ENCODE measurements at places on chromosomes 3 and 15.

- DNase-seq: no peak
Measured at GRCh38 chr15:68410466-68411342, 21.3 kb downstream of the ITGA11 start.

DNA sequence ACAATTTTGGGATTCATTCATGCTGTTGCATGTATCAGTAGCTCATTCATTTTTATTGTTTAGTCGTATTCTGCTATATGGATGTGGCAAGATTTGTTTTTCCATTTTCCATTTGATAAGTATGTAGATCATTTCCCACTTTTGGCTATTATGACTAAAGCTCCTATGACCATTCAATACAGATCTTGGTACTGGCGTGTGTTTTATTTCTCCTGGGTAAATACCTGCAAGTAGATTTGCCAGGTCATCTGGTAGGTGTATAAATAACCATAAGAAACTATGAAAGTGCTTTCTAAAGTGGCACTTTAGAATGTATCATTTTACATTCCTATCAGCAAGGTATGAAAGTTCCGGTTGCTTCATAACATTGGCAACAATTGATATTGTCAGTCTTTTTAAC lies 124.6 kb downstream of the TNIK start:
- DNase-seq: no peak

DNA sequence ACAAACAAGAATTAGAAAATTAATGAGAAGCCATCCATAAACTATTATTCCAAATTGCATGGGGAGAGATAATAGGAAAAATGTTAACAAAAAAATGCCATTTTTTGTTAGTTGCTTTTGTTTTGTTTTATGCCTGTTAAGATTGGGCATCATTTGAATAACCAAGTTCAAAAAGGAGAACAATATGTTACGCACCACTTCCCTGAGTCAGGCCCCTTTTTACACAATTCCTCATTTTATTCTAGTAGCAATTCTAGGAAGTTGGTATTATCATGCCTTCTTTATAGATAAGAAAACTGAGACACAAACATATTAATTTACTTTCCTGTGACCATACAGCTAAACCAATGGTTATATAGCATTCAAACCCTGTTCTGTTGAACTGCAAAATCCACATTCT lies 736.9 kb upstream of the CCDC54 start:
- no peak for DNase-seq

GRCh38 chr15:98387866-98388265 lies 260.5 kb upstream of the IGF1R start:
- no peak for DNase-seq

DNA sequence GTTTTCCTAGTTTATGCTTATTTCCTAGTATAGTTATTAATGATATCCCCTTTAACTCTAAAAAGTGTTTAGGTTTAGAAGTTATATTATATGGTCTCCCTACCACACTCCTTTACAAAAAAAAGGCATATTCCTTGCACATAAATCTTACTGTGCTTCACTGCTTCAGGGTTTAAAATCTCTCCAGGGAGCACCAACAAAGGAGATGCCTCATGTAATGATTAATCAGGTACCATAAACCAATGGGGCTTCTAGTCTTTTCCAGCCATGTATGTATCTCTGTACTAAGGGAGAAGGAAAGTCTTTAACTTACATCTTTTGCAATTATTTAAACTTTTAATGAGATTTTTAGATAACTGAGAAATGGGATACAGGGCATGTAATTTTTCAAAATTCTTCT lies 91.5 kb upstream of the RBMS3 start:
- no peak for DNase-seq

DNA sequence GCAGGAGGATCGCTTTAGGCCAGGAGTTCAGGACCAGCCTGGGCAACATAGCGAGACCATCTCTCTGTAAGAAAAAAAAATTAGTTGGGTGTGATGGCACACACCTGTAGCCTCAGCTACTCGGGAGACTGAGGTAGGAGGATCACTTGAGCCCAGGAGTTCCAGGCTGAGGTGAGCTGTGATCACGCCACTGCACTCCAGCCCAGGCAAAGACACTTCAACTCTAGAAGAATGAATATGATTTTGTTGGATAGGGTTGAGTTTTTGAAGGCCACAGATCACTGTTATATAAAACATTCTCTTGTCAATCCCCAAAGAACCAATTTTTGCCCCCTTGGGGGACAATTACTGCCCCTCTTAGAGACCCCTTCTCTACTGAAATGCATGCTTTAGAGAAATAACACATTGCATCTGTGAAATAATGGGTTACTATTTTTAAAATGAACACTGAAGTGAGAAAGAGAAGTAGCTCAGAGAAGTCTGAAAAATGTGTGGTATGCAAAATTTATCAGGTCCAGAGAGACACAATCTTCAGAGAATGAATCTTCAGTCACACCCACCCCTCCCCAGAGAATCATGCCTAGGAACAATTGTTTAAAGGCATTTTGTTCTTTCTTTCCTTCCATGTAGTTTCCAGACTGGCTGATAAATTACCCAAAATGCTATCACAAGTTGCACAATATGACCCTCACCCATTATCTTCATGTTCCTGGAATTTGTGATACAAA lies 42.7 kb downstream of the METTL6 start:
- DNase-seq: no peak

DNA sequence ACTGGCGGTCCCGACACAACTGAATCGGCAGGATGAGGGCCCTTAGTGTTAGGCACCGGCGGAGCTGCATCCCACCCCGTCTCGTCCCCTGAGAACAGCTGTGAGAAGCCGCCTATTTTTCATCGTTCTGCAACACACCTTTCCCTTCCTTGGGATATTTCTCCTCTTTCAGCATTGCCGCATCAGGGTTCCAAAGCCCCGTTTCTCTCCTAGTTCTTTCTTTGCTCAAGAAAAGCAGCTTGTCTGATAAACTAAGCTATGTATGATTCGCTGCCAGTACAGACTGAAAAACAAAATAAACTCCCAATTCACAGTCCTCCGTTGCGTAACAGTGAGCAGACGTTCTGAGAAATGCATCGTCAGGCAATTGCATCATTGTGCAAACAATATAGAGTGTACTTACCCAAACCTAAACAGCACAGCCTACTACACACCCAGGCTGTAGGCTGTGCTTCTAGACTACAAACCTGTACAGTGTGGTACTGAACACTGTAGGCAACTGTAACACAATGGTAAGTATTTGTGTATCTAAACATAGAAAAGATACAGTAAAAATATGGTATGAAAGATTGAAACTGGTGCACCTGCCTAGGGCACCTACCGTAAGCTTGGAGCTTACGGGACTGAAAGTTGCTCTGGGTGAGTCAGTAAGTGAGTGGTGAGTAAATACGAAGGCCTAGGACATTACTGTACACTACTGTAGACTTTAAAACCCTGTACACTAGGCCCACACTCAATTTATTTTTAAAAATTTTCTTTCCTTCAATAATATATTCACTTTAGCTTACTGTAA lies 8.9 kb upstream of the ADAMTS17 start:
- DNase-seq: no peak
